ENCODE measurements at places on chromosomes 4 and X. TPM values are rescaled to one million over a fixed set of nuclear protein-coding genes. Genes with fewer than 3 reads are reported as not detected.

Gene CITED1
- total RNA-seq: 3.0 TPM

DNA sequence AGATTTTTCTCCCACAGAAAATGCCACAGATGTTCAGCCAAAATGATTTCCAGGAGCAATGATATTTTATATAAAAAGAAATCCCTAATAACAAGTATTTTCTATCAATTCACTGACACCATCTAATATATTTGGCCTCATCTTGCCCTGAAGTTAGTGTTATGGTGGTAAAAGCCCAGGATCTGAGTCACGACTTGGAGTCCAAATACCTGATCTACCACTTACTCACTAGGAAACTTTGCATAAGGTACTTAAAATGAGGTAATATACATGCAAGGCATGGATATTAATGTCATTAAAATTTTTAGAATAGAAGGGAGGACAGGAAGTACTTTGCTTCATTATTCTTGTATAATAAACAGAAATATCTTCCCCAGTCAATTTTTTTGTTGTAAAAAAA lies 16.3 kb downstream of the PPP3CA start:
- no peak for DNase-seq

DNA sequence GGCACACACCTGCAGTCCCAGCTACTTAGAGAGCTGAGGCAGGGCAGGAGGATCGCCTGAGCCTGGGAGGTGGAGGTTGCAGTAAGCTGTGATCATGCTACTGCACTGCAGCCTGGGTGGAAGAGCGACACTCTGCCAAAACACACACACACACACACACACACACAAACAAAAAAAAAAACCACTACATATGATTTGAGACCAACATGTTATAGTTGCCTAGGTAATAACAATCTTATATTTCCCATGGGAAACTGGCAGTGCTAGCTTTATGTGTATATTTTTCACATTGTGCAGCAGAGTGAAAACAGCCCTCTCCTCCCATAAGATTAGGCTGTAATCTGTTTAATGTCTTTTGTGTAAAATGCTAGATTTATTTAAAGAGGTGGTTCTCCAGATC lies 3.1 kb upstream of the FAM241A start:
- no peak for DNase-seq

Gene ADH1A
- total RNA-seq: not detected

GRCh38 chr4:10140866-10141759 lies 24.5 kb upstream of the WDR1 start:
- DNase-seq: no peak

- no peak for DNase-seq
Observed at GRCh38 chrX:23759821-23760220, 16.7 kb upstream of the ACOT9 start.

GRCh38 chrX:119156241-119156640 lies 28.6 kb upstream of the KIAA1210 start:
- no peak for DNase-seq

Data from occipital lobe (tissue), 3 donors.